DMS 273 treated with DMSO at 0.1 percent for 48 hours (cell line): ENCODE measurements at places on chromosomes 16 and 17.

DNA sequence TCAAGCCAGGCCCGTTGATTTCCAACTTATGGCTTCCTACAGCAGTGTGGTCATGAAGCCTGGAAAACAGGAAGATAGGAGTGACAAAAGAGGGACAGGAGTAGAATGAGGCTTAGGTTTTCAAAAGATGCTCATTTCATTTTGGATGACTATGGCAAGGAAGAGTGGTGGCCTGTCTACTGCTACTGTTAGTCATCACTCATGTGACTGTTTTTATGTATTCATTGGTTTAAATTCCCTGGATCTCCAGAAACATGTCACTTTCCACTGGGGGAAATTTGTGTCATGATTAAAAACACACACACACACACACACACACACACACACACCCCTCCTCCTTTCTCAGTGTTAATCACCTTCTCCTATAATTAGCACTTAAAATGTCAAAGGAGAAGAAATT, 1.1 kb upstream of the CYLD start:
- no peak for DNase-seq

GRCh38 chr17:63714550-63715277, 14.8 kb upstream of the LIMD2 start:
- no peak for DNase-seq

DNA sequence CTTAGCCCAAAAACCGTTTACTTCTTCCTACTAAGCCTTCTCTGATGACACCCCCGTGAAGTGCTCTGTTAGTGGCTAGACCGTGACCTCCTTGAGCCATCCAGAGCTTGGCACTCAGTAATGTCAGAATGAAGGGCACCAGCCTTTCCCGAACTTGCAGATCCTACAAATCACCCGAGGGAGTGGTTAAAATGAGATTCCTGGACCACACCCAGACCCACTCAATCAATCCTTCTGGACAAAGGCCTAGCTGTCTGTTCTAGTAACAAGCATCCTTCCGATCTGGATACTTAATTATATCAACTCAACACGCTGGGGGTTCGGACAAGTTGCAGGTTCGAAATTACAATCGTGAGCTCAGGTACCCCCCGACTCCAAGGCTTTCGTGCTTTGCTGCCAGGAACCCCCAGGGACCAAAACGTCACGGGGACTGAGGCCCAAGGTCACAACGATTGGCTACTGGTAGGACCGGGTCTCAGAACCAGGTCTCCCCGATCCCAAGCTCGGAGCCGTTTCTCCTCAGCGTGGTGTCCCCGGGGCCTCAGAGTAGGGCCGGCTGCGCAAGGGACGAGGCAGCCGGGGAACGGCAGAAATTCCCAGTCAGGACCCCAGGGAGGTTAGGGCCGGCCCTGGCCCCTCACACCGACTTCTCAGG, 527 bp downstream of the CIAPIN1 start:
- no peak for DNase-seq

DNA sequence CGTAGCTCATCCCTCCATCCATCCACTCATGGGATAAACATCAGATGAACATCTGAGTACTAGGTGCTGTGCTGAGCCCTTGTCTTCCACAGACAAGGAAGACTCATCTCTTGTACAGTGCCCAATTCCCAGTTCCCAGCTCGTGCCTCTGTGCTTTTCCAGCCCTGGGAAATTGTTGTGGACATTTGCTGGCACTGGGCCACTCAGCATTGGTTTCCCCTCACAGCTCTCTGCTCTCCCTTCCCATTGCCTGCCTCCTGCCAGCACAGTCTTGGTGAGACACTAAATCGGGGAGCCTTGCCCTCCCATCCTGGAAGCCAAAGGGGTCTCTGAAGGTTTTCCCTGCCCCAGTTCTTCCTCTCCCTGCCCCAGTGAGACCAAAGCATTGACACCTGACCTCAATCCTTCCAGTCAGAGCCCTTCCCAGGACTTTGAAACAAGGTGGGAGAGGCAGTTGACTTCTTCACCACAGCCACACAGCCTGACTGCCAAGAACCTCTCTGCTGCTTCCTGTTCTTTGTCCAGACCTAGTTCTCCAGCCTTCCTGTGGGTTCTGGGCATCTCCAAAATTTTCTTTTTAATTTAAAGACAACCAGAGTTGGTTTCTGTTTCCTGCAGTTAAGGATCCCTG, 50.2 kb downstream of the WSB1 start:
- DNase-seq: no peak

DNA sequence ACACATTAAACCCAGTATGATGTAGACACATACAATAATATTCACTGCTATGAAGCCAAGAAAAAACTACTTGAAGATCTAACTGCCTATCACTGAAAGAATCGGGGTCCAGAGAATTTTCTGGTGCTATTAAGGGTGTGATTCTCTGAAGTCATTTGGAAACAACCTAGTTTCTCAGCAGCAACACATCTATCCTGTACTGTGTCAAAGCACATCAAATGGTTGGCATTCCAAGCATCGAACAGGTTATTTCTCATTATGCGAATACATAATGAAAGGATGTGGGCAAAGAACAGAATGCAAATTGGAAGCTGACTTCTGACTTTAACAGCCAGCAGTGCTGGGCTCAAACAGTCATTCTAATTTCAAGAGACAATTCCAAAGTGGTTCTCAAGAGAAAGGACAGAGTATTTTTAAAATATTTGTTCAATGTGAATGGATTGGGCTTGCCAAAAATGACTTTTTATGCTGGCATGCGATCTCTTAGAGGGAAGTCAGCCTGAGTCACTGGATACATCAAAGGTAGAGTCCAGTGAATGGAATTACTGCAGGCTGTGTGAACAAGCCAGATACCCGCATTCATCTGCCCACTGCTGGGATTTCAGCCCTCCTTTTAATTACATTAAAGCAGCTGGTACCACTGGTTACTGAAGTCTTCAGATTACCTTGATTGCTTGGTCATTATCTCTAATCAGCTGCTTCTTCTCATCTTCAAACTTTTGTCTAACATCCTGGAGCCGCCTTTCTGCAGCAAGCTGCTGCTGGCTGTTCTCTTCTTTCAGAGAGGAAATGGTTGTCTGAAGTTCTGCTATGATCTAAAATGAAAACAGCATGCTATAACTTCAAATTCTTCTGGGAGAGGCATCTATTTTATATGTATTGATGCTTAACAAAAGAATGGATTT, 181.2 kb upstream of the AXIN2 start:
- no peak for DNase-seq

DNA sequence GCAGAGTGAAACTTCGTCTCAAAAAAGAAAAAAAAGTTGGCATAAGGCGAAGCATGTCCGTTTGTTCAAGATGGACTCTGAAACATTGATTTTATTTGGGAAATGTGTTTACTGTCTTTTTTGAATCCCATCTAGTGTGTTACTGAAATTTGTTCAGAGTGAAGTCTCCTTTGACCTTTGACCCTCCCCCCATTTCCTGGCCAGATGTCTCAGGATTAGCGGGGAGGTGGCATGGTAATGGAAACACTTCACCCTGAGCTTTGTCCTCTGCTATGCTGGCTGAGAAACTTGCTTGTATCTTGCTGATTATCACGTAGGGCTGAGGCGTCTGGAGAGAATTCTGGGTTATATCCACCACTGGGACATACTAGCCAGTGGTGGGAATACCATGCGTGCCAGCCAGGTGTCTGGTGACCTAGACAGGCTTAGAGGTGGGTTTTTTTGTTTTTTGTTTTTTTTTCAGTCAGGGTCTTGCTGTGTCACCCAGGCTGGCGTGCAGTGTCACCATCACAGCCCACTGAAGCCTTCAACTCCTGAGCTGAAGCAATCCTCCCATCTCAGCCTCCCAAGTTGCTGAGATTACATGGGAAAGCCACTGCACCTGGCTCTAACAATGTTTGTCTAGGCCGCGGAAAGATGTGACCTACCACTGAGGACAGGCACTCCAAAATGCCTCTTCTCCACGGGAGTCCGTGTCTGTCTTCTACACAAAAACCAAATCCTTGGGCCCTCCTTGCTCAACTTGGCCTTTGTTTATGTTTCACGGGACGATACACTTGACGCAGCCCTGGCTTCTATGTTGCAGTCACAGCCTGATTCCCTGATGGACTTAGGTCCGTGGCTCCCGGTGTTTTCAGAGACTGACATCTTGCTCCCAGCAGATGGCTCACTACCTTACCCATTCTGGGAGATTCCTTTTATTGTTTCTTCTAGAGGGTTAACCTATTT, 6.6 kb upstream of the GALK1 start:
- no peak for DNase-seq

- DNase-seq: no peak
These were observed 12.8 kb downstream of the PHF12 start for GRCh38 chr17:28938552-28938951.

DNA sequence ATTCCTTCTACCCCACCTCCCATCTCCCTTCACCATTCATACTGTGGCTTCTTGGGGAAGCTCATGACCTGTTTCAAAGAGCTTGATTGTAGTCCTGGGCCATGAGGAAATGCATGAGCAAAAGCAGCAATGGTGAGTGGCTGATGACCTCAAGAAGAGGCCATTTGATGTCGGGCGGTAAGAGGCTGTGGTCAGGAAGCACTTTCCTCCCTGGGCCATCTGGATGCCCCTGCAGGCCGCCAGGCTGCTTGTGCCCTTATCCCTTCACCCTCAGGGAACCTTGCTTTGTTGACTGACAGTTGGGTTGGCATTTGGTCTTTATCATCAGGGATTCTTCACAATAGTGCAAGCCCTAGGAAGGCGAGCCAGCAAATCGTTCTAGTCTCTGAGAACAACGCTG, 78.3 kb upstream of the TBX2 start:
- DNase-seq: no peak

GRCh38 chr16:87562201-87562600, 40.1 kb upstream of the JPH3 start:
- DNase-seq: peak; percentile 45

DNA sequence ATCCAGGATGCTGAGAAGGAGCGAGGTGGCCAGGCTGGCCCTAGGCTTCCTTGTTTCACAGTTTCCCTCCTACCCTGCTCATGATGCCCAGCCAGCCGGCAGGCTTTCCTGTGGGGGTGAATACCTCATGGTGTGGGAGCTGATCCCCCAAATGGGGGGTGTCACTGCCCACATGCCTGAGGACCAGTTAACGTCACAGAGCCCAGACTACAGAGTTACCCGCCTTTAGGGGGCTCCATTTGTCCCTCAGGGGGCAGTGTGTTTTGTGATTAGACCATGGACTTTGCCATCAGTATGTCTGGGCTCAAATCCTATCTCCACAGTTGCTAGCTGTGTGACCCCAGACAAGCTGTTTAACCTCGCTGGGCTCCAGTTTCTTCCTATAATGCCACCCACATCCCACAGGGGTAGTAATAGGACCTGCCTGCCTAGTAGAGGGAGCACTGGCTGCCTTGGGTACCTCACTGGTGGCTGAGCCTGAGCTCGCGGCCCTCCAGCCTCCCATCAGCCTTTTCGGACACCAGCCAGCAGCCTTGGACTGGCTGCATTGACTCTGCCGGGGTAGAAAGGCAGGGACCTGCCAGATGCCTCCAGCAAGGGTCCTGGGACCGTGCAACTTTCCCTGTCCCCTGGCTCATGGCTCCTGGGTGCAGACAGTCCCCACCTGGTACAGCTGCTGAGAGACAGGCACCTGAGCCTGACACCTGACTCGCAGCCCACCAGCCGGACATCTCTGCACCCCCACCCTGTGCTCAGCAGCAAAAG, 87.5 kb upstream of the GSE1 start:
- no peak for DNase-seq
